ENCODE measurements at places on chromosomes 11 and 22.

DNA sequence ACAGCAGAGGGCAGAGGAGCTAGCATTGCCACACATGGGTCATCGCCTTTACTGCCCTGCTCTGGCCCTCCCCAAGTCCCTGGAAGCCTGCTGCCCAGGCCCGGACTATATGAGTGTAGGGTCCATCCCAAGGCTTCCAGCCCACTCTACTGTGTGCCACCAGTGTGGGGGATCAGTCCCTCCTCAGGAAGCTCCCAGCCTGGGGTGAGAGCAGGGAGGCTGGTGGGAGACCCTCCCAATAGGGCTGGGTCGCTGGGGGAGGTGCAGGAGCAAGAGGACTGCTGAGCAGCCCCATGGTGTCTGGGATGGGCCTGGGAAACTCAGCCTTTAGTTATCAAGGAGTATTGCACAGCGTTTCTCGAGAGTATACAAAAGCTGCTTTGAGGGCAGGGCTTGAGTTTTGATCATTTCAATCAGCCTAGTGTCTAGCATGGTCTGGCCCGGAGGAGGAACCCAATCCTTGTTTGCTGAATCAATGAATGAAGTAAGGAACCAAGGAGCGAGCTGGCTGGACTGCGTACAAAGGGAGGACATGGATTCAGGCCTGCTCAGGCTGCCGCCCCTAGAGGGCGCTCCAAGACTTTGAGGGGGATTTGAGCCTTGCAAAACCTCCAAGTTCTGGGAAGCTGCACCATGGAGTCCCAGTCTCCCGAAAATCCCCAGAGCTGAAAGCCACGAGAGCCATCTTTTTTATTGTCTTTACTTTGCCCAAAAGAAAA is 89.0 kb upstream of the PARVA start:
- peak; percentile 35 for DNase-seq

DNA sequence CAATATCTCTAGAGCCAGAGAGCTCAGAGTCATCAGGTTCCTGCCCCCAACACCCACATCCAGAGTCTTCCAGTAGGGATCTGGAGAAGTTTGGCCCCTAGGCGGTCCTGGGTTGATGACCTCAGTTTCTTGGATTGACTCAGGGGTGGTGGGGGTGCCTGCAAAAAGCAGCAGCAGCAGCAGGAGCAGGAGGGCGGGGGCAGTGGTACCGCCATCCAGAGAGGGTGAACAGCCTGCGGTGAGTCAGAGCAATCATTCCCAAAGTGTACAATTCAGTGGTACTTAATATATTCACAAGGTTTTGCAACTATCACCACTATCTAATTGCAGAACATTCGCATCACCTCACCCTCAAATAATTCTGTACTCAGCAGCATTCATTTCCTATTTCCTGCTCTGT is 9.9 kb upstream of the SEC14L3 start:
- no peak for DNase-seq

- DNase-seq, result no peak
These were observed 61.1 kb upstream of the CD44 start for GRCh38 chr11:35077709-35078469.

- no peak for DNase-seq
These were observed 279.3 kb downstream of the CASP12 start for GRCh38 chr11:104618954-104619353.

DNA sequence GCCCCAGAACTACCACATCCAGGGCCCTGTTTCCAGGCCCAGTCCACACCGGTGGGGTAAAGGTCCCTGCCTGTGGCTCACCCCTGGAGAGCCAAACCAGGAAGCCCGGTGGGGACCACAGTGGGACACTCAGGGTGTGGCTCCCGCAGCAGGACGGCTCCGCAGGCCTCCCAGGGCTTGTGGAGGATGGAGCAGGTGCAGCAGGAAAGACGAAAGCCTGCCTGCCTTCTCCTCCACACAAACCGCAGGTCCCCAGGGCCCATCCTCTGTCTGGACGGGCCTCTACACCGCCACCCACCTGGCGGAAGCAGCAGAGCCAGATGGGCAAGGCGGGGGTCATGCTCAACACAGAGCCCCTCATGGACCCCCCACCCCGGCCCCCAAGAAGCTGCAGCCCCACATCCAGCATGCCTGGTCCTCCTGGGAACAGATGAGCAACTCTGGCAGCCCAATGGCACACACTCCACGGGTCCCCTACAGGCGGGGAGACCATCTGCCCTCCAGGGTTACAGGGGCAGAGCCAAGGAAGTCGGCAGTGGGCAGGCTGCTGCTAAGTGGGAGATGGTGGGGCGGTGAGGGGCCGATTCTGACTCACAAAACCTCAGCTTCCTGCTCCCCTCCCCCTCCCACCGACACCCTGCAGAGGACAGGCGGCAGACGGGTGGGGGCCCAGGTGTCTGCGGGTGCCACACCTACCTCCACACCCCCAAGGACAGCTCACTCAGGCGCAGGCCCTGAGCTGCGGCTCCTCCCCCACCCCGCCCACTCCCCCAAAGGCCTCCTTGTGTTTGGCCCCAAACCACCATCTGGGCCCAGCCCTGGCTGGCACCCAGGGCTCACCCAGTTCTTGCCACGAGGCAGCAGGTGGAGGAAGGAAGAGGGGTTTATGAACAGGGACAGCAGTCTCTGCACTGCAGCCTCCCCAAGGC is 5.2 kb downstream of the SBF1 start:
- DNase-seq, result no peak

DNA sequence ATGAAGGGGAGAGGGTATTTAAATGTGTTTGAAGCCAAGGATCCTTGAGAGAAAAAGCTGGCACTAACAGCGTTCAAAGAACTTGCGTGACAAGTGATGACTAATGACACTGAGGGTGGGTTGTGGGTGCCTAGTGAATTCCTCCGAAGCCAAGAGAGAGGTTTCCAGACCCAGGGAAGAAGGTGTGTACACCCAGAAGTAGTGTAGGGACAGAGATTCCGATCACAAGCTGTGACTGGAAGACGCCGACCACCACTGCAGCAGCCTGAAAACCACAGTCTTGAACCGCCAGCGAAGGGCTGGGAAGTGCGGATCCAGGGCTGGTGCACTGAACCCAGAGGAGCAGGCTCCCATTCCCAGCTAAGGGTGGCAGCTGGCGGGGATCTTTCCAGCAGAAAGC is 9.5 kb downstream of the PPARA start:
- no peak for DNase-seq

- no peak for DNase-seq
These were observed 59.0 kb downstream of the MYH9 start for GRCh38 chr22:36328635-36329253.

GRCh38 chr11:5547982-5548381 is 358 bp downstream of the OR52H1 start:
- DNase-seq, result no peak

- no peak for DNase-seq
These were observed 11.2 kb downstream of the MAPK1 start for GRCh38 chr22:21856197-21856596.

- no peak for DNase-seq
These were observed 7.8 kb downstream of the APOL5 start for GRCh38 chr22:35725521-35725920.

DNA sequence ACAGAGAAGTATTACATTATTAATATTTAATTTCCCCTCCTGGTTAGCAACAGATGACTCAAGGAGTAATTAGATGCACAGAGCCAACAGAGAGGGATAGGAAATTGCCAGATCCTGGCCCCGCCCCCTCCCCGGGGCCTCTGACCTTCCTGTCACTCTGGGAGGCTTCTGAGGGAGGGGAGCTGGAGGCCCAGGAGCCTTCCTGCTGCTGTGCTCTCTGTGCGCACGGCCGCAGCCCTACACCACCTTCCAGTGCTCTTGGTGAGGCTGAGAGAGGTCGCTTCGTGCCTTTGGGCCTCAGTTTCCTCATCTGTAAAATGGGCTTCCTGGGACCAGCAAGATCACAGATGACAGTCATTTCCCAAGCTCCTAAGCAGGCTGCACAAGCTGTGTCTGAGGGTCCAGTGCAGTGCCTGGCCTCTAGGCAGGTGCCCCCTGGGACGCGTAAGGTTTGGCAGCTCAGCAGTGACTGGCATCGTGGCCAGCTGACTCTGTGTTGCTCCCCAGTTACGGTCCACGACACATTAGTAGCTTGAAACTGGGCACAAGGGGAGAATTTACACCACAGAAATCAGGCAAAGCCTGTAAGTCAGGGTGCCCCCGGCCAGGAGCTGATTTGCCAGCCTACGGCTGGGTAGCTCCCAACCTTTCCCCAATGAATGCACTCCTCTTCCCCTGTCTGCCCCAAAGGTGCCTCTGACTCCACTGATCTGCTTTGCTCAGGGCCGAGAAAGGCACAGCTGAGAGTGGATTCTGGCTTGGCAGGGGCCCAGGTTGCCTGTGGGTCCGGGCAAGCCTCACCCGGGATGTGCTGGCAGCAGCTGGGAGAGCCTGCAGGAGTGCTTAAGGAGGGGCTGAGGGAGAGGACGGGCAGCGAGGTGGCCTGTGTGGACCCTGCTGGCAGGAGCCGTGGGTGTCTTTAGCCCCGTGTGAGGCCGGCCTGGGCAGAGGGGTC is 2.3 kb downstream of the ADORA2A start:
- no peak for DNase-seq

DNA sequence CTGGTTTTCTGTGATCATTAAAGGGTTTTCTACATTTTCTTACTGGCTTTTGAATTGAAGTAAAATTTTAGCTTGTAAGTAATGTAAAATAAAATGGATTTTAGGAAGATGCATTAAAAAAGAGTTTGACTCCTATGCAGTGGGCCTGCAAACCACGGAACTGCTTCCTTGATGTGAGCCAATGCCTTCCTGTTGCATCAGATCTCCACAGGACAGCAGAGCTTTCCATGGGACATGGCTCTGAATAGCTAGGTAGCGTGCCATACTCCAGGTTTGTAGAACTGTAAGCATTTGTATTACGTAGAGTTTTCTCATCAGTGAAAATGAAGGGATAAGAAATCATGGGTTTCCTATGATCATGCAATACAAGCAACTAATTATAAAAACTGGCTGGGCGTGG is 133.4 kb downstream of the SWAP70 start:
- no peak for DNase-seq

- no peak for DNase-seq
These were observed 199.2 kb upstream of the GUCY1A2 start for GRCh38 chr11:107217444-107217843.

DNA sequence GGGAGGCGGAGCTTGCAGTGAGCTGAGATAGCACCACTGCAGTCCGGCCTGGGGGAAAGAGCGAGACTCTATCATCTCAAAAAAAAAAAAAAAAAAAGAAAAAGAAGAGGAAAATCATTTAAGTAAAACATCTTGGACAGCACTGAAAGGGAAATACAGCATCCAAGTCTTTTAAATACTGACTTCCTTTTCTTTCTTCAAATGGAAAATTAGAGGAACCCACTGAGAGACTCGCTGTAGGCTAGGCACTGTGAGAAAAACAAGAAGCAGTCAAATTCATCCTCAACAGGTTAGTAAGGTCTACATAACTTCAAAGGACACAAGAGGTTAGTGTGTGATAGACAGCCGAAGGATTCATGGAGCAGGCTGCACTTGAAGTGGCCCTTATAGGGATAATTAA is 243.7 kb downstream of the BLID start:
- DNase-seq, result no peak

GRCh38 chr11:68329536-68329935 is 17.1 kb downstream of the LRP5 start:
- DNase-seq, result no peak

- no peak for DNase-seq
These were observed 12.8 kb upstream of the CLPB start for GRCh38 chr11:72446929-72447769.

DNA sequence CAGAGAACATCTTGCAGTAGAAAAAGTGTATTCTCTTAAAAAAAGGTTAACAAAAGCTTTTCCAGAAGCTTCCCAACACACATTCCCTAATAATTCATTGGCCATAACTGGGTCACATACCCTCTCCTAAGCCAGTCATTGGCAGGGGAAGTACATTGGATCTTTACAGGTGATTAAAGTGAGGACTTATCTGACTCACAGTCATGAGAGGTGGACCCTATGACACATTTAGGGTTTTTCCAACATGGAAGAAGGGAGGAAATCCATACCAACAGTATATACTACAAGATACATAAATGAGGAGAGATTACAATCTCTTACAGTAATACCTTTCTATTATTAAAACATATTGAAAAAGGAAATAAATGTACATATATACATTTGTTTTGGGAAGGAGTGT is 72.2 kb downstream of the CCDC73 start:
- DNase-seq, result no peak

All from forelimb muscle (tissue), 1 donor.